ENCODE measurements at places on chromosomes 5 and 9.

GRCh38 chr9:97933297-97933998, 4.5 kb downstream of the HEMGN start:
- DNase-seq: no peak

GRCh38 chr9:106800701-106801270, 62.2 kb upstream of the ZNF462 start:
- no peak for DNase-seq

DNA sequence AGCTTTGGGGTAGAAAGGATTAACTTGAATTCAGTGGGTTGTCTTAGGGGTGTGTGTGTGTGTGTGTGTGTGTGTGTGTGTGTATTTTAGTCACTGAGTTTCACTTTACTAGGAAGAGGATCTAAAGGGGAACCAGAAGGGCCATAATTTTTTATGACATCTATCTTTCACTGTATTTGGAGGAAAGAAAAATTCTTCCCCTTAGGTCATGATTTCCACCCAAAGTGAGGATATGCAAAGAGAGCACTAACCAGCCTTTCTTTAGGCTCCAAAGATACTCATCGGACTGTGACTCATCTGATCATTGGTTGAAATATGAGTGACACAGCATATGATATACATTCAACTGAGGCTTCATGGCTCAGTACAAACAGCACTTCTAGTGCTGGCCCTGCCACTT, 75.2 kb upstream of the RASGRF2 start:
- no peak for DNase-seq

- DNase-seq: no peak
Measured at GRCh38 chr9:135290086-135290485, 189.5 kb upstream of the PPP1R26 start.

- DNase-seq: peak; percentile 28
Measured at GRCh38 chr9:113910036-113910639, 34.0 kb downstream of the ZNF618 start.

- DNase-seq: no peak
Measured at GRCh38 chr9:68707801-68708488, 2.9 kb downstream of the PIP5K1B start.

- DNase-seq: no peak
Measured at GRCh38 chr5:102481054-102481715, 17.6 kb downstream of the SLCO6A1 start.

DNA sequence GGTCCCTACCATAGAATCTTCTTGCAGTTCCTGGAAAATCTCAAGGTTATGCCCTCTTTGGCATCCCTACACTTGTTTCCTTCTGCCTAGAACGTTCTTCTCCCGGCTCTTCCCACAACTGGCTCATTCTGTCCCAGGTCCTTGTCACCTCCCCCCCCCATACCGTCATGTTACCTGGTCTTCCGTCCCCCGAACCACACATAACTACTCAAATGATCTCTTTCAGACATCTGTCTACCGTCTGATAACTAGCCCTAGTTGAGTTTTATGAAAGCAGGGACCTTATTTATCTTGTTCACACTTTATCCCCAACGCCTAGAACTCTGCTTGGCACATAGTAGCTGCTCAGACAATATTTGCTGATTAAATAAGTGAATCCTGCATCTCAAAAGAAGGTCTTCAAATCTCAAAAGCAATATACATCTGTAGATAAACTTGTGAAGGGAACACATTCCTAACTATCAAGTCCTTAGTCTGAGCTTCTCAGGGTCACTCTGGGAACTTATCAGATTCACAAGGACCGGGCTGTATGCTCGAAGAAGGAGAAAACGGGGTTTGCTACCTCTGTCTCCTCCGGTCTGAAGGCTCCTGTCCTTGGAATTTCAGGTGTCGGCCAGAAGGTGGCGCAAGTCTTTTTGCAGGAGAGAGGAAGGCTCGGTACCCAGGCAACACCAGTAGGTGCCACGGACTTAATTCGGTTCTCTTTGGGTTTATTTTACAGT, 30.0 kb downstream of the LCP2 start:
- DNase-seq: peak; percentile 89

- no peak for DNase-seq
Measured at GRCh38 chr9:134190232-134191121, 26.1 kb upstream of the RNU6ATAC start.

DNA sequence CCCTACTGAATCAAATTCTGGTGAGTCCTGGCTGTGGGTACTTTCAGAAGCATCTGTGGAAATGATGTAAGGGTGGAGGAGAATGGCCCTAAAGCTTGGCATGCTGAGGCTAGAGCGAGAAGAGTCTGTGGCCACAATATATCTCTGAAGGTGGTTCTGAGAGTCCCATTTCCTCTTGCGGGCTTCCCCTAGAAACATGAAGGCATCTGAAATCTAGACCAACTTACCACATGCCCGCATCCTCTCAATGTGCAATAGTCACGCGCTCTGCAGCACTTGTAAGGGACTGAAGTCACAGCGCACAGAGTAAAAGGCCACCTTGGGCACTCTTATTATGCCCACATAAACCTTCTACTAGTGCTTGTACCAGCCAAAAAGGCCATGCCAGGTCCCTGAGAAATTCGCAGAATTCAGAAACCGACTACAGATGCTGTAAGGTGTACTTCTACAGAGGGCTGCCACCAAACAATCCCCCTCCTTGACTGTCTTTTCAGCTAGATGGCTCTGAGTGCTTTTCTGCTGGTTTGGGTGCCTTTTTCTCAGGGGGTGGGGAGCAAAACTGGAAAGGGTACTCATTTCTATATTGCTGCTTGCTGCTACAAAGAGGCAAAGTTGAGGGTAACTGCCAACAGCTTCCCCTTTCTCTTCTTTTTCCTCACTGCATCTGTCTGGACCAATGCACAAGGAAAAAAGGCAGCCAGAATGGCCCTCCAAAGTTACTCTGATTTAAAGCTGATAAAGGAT, 107.3 kb downstream of the ZDHHC21 start:
- no peak for DNase-seq

- DNase-seq: no peak
Measured at GRCh38 chr5:1103505-1104326, 8.1 kb downstream of the SLC12A7 start.

DNA sequence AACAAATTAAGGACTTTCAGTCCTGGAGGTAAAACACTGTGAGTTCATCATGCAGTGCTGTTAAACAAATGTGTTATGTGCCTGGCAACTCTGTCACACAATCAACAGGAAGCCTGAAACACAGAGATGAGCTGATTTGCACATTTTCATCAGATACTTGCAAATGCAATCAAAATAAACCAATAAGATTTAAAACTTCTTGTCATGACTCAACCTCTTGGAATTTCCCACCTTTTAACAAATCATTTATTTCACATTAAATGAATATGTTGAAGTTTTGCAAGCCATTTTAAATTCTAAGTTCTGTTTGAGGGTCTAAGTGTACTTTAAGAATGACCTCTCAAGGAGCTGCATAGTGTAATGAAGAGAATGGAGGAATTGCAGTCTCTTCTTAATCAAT, 64.4 kb downstream of the ANXA1 start:
- no peak for DNase-seq

DNA sequence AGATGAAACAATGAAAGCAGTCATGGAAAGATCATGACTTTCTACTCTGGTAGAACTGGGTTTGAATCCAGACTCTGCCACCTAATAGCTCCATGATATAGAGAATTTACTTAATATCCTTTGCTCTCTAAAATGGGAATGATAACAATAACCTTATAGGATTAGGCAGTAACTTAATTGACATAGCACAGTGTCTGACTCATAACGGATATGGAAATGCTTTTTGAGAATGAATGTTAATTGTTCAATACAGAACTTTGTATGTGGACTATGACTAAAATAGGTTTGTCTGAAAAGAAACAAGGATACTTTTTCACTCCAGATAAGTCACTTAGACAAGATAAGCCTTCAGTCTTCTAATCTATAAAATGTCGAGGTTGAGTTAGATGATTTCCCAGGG, 330.7 kb downstream of the PTPRD start:
- DNase-seq: no peak

DNA sequence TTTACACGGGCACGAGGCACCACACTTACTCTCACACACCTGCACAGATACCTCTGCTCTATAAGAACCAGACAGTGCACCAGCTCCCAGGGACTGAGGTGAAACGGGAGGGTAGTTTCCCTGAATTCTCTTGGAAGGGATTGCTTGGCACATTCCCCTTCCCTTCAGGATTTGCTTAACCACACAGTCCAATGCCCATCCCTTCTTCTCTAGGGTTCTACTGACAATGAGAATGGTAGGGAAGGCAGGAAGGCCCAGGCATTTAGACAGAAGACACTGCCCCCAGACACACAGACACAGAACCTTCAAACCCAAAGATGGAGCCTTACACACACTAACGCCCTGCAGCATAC, 704 bp upstream of the LHX6 start:
- DNase-seq: no peak

GRCh38 chr9:99743455-99743854, 78.2 kb upstream of the NR4A3 start:
- DNase-seq: no peak

- no peak for DNase-seq
Measured at GRCh38 chr5:160787240-160787639, 64.8 kb downstream of the ATP10B start.

- no peak for DNase-seq
Measured at GRCh38 chr5:74206579-74207550, 433.7 kb downstream of the ENC1 start.

DNA sequence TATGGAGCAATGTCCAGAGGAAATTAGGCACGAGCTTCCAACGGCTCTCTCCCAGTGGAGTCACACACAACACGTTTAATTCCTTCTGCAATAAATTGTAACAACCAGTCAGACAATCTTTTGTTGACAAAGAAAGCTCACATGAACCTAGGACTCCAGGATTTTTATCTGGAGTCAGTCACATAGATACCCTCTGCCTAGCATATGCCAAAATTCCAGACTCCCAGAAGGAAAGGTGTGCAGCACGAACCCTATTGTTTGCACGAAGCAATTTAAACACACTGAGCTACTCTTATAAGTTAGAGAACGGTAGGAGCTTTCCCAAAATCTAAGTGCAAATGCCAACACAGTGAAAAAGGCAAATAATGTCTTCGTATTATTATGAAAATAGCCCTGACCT, 67.1 kb downstream of the TEX10 start:
- no peak for DNase-seq

- DNase-seq: no peak
Measured at GRCh38 chr9:431701-432100, 217.0 kb downstream of the DOCK8 start.

DNA sequence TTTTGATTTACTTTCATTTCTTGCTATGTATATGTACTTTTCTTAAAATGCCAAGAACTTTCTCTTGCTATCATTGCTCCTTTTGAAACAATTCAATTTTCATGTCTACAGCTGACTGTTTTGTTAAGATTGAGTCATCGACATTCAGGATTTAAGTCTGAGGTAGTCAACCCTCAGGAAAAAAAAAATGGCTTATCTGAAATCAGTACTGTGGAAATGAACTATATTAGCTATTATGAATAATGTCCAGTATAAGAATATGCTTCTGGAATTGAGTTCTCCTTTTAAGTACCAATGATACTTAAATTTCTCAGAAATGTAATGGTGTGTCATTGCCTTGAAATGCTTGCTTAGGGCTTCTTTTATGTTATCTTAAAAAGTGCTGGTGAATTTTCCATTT, 37.9 kb downstream of the TNFAIP8 start:
- DNase-seq: no peak

DNA sequence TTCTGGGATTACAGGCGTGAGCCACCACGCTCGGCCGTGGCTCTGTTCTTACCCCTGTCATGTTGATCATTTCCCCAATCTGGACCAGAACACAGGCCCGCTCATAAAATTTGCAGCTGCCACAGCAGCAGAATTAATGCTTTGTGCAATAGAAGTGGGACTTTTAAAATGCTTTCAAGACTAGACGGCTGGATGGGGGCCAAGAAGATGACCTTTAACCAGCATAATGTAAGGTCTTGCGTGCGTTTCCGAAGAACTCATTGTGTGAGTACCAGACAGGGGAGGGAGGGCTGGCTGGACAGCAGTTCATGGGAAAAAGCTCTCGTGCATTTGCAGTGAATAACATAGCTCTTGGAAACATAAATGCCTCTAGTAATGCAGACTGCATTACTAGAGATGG, 3.5 kb upstream of the WDR38 start:
- DNase-seq: no peak
